ENCODE measurements at places on chromosomes 3 and 15. TPM values are rescaled to one million over a fixed set of nuclear protein-coding genes. Genes with fewer than 3 reads are reported as not detected.

The RHCG gene
- total RNA-seq: 0.31 TPM

The MDFIC2 gene
- total RNA-seq: not detected

The CHL1 gene
- total RNA-seq: 0.04 TPM

The CNTN4 gene
- 1.6 TPM for total RNA-seq

GRCh38 chr3:141909408-141909807 is 33.0 kb downstream of the ATP1B3 start:
- no peak overlapping the region for H3K4me3 ChIP-seq
- H3K27me3 ChIP-seq: no peaks in the 10 kb centered on the region
- H3K4me1 ChIP-seq: no peaks in the 10 kb centered on the region
- no peak for DNase-seq

DNA sequence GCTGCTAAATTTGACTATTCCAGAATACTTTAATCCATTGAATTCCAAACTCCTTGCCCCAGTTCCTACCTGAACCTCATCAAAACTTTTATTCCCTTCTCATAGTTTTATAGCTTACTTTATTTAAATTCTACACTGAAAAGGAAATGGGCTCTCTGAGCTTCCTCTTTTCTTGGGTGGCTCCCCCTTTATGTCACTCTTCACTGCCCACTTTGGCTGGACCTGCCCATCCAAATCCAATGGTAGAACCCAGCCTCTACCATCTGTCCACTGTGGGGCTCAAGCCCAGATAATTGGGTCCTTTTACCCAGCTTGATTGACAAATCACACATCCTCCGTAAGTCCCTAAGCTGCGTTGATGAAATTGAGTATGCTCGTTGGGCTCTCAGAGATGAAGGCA is 216.5 kb downstream of the BBX start:
- H3K4me1 ChIP-seq: no peaks in the 10 kb centered on the region
- no peak overlapping the region for H3K4me3 ChIP-seq

DNA sequence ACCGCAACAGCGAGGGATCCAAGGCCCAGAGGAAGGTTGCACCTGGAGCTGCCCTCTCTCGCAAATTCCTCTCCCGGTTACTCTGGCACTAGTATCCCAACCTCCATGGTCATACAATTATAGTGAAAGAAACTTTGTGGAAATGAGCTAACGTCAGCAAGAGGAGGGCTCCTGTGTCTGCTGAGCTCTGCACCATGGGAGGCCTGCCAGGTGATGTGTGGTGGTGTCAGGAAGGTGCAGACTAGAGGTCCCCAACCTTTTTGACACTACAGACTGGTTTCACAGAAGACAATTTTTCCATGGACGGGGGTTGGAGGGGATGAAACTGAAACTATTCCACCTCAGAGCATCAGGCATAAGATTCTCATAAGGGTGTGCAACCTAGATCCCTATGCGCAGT is 13.2 kb upstream of the IQCF6 start:
- no peak overlapping the region for H3K4me3 ChIP-seq
- no peak for DNase-seq
- no peak overlapping the region for H3K27ac ChIP-seq
- H3K4me1 ChIP-seq: peaks cover 2% of the 10 kb centered on the region

GRCh38 chr15:27989838-27990237 is 109.3 kb downstream of the OCA2 start:
- DNase-seq: no peak
- no peaks in the 10 kb centered on the region for H3K4me1 ChIP-seq
- no peaks in the 10 kb centered on the region for H3K27me3 ChIP-seq

GRCh38 chr3:5791558-5791957 is 604.1 kb downstream of the EDEM1 start:
- no peaks in the 10 kb centered on the region for H3K4me1 ChIP-seq
- no peaks in the 10 kb centered on the region for H3K27me3 ChIP-seq
- H3K36me3 ChIP-seq: no peaks in the 10 kb centered on the region
- H3K4me3 ChIP-seq: no peak overlapping the region
- no peak for DNase-seq
- H3K27ac ChIP-seq: no peak overlapping the region

Data from H9 (cell line).